Activated naive CD8-positive, alpha-beta T cell treated with anti-CD3 and anti-CD28 coated beads, Interleukin-2, amount 10 ng/mL, durations not matched to agents 7 days and 5 days (primary cell): ENCODE measurements at places on chromosomes 1 and 21. TPM values are rescaled to one million over a fixed set of nuclear protein-coding genes. Genes with fewer than 3 reads are reported as not detected.

KRTAP10-11 gene
- not detected for total RNA-seq

HCRTR1 gene
- not detected for total RNA-seq

LCE3E gene
- total RNA-seq = not detected

- H3K27ac ChIP-seq = no peak overlapping the region
- H3K4me1 ChIP-seq = no peaks in the 10 kb centered on the region
- no peak overlapping the region for H3K4me3 ChIP-seq
- H3K36me3 ChIP-seq = no peaks in the 10 kb centered on the region
Measured at GRCh38 chr1:5253036-5253435, 598.6 kb downstream of the AJAP1 start.

GRCh38 chr1:205791568-205792180 is 16.4 kb upstream of the RAB29 start:
- H3K4me1 ChIP-seq = peaks cover 1% of the 10 kb centered on the region
- H3K27me3 ChIP-seq = no peaks in the 10 kb centered on the region
- H3K4me3 ChIP-seq = no peak overlapping the region
- peaks cover 4% of the 10 kb centered on the region for H3K36me3 ChIP-seq
- DNase-seq = peak; percentile 66

- H3K36me3 ChIP-seq = peaks cover 5% of the 10 kb centered on the region
- DNase-seq = no peak
- H3K4me3 ChIP-seq = no peak overlapping the region
- H3K27ac ChIP-seq = no peak overlapping the region
- no peaks in the 10 kb centered on the region for H3K4me1 ChIP-seq
Measured at GRCh38 chr1:77475641-77476040, 193.8 kb downstream of the AK5 start.

DNA sequence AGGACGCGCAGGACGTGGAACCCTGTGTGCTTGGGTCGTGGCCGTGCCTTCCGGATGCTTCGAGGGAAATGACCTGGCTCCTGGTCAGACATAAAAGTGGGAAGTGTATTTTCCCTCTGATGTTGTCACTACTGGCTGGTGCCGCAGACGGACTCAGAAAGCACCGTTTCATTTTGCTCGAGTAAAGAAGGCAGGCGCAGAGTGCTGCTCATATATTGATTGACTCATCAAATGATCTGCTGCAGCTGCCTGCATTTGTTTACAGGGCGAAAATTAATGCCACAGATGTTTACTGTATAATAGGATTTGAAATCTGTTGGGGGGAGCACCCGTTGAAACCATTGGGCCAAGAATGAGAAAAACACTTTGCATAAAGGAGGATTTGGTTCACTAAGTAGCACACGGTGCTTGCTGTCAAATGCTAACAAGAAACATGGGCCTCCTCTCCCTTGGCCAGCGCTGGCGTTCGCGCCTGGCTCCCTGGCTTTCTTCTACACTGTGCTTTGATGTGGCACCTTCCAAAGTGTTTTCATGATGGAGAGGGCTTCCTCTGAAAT is 365.5 kb downstream of the CAMTA1 start:
- no peaks in the 10 kb centered on the region for H3K4me1 ChIP-seq
- no peak overlapping the region for H3K27ac ChIP-seq
- no peak for DNase-seq
- H3K36me3 ChIP-seq = no peaks in the 10 kb centered on the region
- H3K27me3 ChIP-seq = no peaks in the 10 kb centered on the region
- H3K4me3 ChIP-seq = no peak overlapping the region

- peak overlapping the region; percentile 53 for H3K4me3 ChIP-seq
- H3K27ac ChIP-seq = peak overlapping the region; percentile 89
- H3K36me3 ChIP-seq = peaks cover 11% of the 10 kb centered on the region
- DNase-seq = no peak
- no peaks in the 10 kb centered on the region for H3K27me3 ChIP-seq
- peaks cover 54% of the 10 kb centered on the region for H3K4me1 ChIP-seq
Measured at GRCh38 chr1:228810878-228811711, 75.8 kb downstream of the RHOU start.
